ENCODE measurements at places on chromosomes 4 and X.

DNA sequence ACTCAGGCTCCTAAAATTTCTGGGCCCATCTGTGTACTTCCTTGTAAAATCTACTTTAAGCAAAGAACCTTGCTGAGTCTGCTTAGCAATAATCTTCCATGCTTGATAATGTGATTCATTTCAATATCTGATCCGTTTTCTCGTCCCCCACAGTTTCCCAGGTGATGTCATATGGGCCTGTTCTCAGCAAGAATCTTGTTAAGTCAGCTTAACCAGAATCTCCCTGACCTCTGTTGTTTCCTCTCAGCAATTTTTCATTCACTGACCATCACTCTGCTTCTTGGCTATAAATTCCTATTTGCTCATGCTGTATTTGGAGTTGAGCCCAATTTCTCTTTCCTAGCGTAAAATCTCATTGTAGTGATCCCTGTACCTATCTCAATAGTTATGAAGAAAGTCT lies 13.9 kb downstream of the CSN2 start:
- no peak for DNase-seq

DNA sequence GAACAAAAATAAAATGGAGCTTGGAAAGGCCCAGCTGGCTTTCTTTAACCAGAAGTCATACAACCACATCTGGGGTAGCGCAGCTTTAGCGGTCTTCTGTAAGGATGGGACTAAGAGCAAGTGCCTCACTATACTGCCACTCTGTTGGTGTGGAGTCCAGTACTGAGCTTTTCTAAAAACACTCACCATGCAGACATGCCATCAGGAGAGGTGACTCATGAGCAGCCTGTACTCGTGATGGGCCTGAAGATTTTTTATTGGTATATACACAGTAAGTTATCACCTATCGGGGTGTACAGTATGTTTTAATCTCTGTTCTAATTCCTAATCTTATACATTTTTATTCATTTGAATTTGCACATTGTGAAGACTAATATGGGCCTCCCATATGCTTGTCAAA lies 9.6 kb downstream of the PPP3CA start:
- DNase-seq: no peak

- no peak for DNase-seq
These were observed 62.2 kb upstream of the FRMPD4 start for GRCh38 chrX:12076046-12076445.

DNA sequence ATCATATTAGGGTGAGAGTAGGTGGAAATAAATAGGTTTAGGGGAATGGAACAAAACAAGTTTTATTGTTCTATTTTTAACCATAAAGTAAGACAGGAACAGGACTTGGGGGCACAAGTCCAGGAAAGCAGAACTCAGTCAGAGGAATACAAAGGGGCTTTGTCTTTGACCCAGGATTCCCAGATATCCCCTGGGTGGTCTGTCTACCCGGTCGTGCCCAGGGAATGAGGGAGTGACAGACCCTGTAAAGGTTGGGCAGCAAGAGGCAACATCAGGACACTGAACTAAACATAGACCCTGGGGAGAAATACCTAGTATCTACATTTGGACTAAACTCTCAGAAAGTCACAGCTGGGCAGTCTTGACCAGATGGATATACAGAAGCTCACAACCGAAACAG lies 50.6 kb downstream of the PTCHD1 start:
- no peak for DNase-seq

DNA sequence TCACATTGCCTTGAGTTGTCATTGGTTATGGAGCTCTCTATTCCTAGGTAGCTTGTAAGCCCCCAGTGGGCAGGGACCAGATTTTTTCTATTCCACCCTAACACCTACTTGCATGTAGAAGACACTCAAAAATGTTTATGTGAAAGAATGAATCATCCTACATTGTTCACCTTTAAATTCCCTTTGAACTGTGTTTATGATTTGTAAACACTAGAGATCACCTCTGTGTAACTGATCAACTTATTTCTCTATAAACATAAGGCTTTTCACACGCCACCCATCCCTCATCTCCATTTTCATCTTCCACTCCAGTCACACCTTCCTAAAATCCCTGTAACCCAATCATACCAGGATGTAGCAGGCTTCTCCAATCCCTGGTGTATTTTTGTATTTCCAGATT lies 142.6 kb upstream of the LEF1 start:
- DNase-seq: no peak

- no peak for DNase-seq
These were observed 81.7 kb downstream of the RELL1 start for GRCh38 chr4:37604461-37604860.

GRCh38 chrX:103356858-103357257 lies 552 bp downstream of the TCEAL9 start:
- DNase-seq: no peak

GRCh38 chr4:156609421-156609820 lies 362.2 kb downstream of the PDGFC start:
- no peak for DNase-seq

- no peak for DNase-seq
These were observed 4.3 kb upstream of the NAA15 start for GRCh38 chr4:139297001-139297410.

GRCh38 chrX:23779025-23779424 lies 3.9 kb upstream of the SAT1 start:
- DNase-seq: no peak

DNA sequence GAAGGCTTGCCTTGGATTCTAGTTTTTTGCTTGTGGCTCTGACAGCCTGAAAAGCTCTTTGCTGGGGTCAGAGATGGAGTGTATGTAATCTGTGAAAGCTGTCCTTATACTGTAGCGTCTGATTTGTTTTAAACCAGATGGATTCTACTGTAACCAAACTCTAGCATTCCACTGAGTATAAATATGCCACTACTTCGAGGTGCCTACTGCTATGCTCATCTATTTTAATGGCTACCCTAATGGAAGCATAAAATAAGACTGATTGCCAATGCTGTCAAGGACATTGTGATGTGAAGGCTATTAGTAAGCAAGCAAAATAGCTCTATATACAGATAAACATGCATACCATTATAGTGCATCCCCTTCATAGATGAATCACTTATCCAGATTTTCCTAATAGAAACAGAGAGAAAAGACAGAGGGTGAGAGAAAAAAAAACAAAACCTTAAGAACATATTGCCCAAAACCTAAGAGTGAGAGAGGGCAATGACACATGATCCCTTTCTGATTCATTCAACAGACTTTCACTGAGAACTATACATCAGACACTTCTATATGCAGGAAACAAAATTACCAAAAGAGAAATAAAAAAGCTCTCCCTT lies 1025.8 kb upstream of the LCORL start:
- DNase-seq: no peak

DNA sequence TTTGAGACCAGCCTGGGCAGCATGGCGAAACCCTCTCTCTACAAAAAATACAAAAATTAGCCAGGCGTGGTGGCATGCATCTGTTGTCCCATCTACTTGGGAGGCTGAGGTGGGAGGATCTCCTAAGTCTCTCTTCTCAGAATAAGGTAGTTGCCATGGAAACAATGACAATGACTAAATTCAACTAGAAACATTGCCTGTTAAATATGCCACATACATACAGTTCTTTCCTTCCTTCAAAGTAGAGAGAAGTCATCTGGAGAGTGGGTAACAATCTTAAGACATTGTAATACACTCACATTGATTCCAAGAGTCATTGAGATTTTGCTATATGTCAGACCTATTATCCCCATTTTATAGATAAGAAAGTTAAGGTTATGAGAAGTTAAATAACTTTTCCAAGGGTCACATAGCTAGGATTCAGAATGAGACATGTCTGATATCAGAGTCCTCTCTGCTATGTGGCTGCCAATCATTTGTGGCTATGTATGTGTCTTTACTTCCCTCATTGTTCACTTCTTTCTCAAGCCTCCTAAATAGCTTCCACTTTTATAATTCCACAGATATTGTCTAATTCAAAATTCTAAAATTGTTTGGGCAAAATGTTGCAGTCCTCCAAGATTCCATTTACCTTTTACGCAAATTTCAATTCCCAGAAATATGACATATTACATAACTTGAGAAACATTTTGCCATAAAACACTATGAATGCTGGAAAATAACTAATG lies 37.2 kb upstream of the RAPGEF2 start:
- DNase-seq: no peak

- DNase-seq: no peak
These were observed 44.8 kb upstream of the PITX2 start for GRCh38 chr4:110667670-110668069.

DNA sequence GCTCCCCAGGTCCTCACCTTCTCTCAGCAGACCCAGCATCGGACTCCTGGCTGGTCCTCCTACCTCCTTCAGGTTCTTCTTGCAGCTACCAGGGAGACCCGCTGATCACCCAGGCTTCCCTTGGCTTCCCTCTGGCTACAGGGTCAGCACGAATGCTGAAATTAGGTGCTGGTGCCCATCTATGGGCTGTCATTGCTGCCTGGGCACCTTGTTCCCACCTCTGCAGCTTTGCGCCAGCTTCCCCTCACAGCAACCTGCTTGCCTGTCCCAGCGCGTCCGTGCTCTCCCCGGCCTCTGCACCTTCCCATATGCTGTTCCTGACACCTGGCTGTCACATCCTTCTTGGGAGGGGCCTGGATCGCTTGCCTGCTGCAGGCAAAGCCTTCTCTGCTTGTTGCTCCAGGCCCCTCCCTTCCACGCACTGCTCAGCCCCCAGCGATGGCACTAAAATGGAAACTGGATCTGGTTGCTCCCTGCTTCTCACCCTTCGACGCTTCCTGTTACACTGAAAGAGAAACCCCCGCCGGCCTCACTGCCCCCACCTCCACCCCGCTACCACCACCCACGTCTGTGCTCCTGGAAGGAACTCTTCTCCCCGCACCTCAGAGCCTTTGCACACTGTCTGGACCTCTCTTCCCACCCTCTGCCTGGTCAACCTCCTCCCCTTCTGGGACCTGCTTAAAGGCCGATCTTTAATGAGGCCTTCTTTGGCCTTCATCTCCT lies 22.2 kb downstream of the C4orf50 start:
- DNase-seq: no peak

GRCh38 chr4:57055886-57056285 lies 54.3 kb downstream of the IGFBP7 start:
- DNase-seq: no peak

DNA sequence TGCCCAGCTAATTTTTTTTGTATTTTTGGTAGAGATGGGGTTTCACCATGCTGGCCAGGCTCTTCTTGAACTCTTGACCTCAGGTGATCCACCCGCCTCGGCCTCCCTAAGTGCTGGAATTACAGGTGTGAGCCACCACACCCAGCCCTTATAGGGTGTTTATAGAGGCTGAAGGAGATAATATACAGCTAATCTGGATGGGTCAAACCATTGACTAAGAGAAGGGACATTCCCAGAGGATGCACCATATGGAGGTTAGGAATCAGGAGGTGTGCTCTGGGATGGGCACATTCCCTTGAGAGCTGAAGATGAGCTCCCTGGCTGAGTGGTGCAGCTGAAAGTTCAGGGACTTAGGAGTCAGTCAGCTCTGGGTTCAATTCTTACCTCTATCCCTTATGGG lies 68.3 kb upstream of the SHISA3 start:
- DNase-seq: no peak

GRCh38 chrX:101429934-101430333 lies 21.9 kb downstream of the HNRNPH2 start:
- no peak for DNase-seq

DNA sequence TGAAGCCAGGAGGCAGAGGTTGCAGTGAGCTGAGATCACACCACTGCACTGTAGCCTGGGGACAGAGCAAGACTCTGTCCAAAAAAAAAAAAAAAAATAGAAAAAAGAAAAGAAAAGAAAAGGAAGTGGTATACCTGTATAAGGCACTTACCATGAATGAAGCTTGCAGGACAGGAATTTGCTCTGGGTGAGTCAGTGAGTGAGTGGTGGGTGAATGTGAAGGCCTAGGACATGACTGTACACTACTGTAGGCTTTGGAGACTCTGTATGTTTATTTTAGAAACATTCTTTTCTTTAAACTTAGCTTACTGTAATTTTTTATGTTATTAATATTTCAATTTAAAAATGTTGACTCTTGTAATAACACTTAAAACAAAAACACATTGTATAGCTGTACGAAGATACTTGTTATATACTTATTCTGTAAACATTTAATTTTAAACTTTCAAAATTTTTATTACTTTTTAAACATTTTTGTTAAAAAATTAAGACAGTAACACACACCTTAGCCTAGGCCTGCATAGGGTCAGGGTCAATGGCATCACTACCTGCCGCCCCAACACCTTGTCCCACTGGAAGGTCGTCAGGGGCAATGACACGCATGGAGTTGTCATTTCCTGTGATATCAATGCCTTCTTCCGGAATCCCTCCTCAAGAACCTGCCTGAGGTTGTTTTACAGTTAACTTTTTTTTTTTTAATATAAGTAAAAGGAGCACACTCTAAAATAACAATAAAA lies 78.7 kb downstream of the CLNK start:
- no peak for DNase-seq

DNA sequence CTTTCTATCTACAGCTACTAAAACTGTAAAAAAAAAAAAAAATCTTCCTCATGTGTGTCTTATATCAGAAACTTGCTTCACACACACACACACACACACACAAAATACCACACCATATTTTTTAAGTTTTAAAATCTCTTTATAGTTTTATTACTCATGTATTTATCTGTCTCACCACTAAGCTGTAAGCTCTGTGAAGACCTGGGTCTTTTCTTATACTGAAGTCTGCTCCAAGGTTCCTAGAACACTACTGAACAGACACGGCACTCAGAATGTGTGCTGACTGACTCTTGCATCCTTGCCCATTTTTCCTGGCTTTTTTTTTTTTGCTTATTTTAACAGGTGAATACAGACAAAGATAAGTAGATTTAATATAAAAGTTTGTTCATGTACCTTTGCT lies 135.6 kb upstream of the CXXC4 start:
- no peak for DNase-seq

GRCh38 chr4:7763788-7764187 lies 175.9 kb downstream of the AFAP1 start:
- DNase-seq: no peak

- DNase-seq: no peak
These were observed 47.2 kb downstream of the GYG2 start for GRCh38 chrX:2875798-2876399.

- DNase-seq: no peak
These were observed 37.7 kb upstream of the PLAC1 start for GRCh38 chrX:134695999-134696398.

DNA sequence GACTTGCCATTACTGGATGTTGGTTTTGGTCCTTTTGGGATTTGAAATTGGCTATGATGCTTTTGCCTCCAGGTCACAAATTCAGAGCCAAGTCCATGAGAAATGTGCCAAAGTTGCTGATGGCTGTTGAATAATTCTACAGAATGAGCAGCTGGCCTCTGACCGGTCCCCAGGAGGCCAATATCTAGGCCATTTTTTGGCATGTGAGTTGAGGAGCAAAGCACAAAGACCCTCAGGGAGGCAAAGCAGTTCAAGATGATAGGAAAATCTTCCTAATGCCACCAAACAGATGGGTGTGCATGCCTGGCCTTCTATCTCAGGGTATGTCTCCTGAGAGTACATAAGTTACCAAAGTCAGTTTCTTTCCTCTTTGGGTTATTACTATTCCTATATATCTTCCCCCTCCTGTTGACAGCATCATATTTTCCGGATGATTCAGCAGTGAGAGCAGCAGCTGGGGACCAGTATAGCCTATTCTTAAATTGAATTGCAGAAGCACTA lies 44.4 kb downstream of the SEL1L3 start:
- no peak for DNase-seq
